Dermis microvascular lymphatic vessel endothelial cell (primary cell): ENCODE measurements at places on chromosomes 4 and X.

- peak; percentile 77 for DNase-seq
Observed at GRCh38 chrX:11143931-11144678, 33.0 kb downstream of the HCCS start.

DNA sequence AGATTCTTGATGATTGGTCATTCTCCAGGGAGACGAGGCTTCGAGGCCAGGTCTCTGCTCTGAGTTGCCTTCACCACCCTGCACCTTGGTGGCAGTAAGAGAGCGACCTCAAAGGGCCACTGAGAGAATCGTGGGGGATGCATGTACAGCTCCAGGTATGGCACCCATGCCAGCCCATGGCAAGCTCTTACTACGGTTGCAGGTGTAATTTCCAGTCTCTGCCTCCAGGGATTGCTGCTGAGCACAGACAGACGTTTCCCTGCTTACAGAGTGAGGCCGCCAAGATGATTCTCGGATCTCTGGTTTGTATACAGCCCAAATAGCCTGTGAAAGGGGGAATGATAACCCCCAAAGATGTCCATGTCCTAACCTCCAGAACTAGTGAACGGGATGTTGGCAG is 16.3 kb upstream of the DRD5 start:
- peak; percentile 32 for DNase-seq

DNA sequence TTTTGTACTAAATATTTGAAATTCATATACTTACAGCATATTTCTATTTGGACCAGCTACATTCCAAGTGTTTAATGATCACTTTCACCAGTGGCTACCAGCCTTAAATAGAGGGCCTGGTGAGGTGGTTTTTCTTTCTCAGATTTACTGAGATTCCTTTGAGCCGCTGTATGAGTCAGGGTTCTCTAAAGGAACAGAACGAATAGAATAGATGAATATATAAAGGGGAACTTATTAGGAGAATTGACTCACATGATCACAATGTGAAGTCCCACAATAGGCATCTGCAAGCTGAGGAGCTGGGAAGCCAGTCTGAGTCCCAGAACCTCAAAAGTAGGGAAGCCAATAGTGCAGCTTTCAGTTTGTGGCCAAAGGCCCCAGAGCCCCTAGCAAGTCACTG is 146.2 kb upstream of the TLL1 start:
- DNase-seq = no peak

GRCh38 chr4:83618431-83618830 is 82.5 kb downstream of the GPAT3 start:
- DNase-seq = peak; percentile 75

DNA sequence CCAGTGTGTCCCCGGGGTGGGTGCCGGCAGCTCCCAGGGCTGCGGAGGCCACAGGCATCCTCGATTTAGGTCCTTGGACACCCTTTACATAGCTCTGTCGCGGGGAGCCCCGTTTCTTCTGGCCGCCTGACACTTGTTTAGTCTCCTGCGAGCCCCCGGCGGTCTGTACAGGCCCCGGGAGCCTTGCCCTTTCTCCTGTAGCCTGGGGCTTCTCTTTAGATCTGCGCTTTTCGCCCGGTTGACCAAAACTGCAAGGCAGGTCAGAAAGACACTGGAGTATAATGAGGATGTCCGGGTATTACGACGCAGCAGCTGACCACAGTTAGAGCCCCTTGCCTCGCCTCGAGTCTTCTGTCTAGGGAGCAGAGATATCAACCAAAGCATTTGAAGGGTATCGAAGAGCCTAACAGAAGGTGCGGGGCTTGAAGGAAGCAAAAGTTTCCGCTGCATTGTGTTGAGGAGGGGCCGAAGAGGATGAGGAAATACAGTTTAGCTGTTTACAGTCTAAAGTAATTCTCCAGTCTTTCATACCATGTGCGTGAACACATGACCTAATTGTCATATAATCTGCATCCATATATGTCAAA is 479 bp downstream of the BRCC3 start:
- DNase-seq = peak; percentile 24
